ENCODE measurements at places on chromosomes 16 and 17.

- peak; percentile 68 for DNase-seq
Observed at GRCh38 chr17:12789481-12790248, at the start of gene ARHGAP44. TSS of gene ARHGAP44 (plus strand) at chr17:12789498. CDS start at chr17:12789839, 341 bp downstream.

DNA sequence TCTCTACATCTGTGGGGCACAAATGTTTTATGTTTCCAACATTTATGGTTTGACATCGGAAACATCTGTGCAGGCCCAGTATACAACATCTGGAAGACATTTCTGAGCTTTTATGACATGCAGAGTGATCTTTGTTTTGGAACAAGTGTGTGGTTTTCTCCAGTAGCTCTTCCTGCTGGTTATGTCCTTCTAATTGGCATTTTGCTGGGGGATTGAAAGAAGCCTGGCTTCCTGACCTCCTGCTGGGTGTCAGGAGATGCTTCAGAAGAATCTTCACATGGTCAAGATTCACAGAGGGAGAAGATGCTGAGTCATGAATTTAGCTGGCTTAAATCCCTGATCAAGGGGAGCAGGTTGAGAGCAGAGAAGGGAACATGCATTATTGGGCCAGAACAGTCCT lies 279.5 kb upstream of the MYOCD start:
- DNase-seq = peak; percentile 69

DNA sequence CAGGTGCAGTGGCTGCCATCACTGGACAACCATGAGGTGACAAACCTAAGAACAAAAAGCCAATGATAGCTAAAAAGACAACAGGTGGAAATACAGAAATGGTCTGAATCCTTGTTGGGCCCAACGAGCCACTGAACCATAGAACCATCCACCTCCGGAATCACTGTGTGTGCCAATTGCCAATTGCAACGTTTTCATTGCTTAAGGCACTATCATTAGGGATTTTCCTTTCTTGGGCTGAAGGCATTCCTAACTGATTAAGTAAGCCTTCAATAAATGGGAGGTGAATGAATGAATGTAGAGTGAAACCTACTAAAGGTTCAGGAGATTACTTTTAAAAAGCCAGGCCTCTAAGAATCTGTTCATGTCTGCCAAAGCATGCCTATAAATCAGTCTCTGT lies 3.6 kb downstream of the USP31 start:
- peak; percentile 33 for DNase-seq

GRCh38 chr17:4769628-4770027 lies 2.1 kb upstream of the TM4SF5 start:
- DNase-seq = peak; percentile 19

GRCh38 chr17:3511852-3512504 lies 36.2 kb downstream of the ASPA start:
- DNase-seq = no peak

DNA sequence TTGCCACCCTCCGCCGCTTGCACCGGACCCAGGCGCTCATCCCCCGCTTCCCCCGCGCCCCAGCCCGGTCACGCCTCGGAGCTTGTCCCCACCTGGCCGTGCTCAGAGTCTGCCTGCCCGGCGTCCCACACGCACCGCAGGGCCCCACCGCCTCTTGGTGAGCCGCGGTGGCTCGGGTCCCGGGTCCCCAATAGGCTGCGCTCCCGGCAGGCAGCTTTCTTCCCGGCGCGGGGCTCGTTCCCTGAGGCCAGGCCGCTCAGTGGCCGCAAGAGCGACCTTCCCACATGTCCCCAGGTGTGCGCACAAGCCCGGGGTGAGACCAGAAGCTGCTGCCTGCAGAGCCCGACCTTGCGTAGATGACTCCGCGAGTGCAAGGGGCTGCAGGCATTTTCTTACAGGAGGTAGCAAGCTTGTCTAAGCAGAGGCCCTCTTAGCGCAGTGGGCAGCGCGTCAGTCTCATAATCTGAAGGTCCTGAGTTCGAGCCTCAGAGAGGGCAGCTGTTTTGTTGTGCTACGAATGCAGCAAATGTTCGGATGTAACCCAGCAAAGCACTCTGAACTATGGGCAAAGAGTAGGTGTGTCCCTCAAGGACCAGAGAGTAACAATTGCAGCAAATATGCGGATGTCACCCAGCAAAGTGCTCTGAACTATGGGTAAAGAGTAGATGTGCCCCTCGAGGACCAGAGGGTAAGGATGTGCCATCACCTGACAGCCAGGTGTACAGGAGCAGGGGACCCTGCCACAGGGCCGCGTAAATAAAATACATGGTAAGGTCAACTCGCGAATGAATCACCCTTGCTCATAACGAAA lies 15.6 kb downstream of the TLE7 start:
- peak; percentile 87 for DNase-seq

DNA sequence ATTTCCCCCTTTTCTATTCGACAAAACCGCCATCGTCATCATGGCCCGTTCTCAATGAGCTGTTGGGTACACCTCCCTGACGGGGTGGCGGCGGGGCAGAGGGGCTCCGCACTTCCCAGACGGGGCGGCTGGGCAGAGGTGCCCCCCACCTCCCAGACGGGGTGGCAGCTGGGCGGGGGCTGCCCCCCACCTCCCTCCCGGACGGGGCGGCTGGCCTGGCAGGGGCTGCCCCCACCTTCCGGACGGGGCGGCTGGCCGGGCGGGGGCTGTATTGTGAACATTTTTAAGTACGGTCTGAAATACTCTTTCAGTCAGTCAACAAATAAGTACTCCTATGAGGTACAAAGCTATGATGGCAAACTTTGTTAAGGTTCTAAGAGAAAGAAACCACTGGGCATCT lies 222.8 kb downstream of the CNTNAP4 start:
- DNase-seq = no peak

DNA sequence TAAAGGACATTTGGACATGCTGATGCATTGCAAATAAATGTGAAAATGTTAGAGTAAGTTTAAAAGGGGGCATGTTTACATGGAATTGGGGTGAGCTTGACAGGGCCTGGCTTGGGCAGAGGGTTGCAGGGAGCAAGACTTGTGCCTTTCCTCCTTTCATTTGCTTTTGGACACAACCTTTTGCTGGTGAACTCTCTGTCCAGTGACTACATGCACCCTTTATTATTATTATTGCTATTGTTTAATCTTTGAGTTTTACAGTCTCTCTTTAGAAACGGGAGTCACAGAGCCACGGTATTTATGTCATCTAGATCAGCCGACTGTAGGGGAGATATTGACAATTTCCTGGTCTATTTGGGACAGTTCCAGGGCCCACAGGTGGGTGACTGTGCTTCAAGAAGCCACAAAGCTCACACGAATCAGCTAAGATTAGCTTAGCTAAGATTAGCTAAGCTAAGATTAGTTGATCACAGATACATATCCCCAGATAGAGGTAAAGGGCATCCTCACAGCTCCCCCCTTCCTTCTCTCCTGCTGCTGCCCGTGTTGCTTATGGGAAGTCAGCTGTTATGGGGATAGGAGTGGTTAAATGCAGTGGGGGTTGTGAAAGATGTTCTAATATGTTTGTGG lies 28.9 kb upstream of the ETV4 start:
- no peak for DNase-seq

GRCh38 chr17:79033741-79034501 lies 10.0 kb downstream of the C1QTNF1 start:
- DNase-seq = no peak

GRCh38 chr16:61862221-61863155 lies 173.8 kb downstream of the CDH8 start:
- no peak for DNase-seq

- peak; percentile 60 for DNase-seq
Observed at GRCh38 chr17:71792966-71793365, 327.9 kb upstream of the SOX9 start.

DNA sequence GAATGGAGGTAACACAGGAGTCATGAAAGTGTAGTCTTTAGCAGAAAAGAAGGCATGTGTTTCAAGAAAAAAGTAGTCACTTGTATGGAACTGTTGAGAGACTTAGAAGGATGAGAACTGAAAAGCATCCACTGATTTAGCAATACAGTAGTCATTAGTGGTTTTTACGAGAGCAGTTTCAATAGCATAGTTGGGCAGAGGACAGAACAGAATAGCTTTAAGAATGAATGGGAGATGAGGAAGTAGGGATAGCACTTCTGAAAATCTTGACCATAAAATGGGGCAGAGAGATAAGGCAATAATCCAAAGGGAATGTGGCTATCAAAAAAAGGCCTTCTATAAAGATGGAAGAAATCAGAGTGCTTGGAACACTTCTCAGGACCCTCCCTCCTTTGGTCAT lies 64.8 kb upstream of the C17orf78 start:
- DNase-seq = no peak

DNA sequence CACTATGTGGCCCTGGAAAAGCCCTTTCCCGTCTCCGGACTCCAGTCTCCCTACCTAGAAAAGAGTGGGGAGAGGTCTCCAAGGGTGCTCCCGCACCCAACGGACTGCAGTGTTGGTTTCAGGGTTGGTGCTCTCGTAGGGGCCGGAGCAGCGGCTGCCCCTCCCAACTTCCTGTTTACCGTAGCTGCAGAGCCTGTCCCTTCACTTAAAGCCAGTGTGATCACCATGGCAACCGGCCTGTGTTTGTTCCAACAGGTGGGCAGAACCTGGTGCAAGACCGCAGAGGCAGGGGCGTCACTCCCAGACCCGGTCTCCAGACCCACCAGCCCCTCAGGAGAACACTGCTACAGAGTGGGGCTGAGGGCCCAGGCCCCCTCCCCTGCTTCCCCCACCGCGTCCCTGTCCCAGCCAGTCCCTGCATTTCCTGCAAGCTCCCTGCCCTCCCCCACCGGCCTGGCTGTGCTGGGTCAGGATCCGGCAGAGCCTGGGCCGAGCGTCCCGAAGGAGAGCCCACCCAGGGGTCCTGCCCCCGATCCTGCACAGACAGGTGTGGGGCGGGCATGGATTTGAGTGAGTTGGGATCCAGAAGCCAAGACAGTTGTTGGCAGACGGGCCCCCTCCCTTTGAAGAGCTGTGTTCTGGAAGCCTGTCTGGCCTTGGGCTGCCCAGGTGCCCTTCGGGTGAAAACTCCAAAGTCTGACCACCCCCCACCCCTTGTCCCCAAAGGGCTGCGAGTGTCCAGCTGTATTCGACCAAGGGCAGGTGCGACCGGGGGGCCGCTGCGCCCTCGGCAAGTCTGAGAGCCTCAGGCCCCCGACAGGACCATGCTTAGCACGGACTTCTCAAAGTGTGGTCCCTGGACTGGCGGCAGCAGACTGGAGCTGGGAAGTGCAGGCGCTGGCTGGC lies 1.5 kb upstream of the BAIAP3 start:
- DNase-seq = no peak

DNA sequence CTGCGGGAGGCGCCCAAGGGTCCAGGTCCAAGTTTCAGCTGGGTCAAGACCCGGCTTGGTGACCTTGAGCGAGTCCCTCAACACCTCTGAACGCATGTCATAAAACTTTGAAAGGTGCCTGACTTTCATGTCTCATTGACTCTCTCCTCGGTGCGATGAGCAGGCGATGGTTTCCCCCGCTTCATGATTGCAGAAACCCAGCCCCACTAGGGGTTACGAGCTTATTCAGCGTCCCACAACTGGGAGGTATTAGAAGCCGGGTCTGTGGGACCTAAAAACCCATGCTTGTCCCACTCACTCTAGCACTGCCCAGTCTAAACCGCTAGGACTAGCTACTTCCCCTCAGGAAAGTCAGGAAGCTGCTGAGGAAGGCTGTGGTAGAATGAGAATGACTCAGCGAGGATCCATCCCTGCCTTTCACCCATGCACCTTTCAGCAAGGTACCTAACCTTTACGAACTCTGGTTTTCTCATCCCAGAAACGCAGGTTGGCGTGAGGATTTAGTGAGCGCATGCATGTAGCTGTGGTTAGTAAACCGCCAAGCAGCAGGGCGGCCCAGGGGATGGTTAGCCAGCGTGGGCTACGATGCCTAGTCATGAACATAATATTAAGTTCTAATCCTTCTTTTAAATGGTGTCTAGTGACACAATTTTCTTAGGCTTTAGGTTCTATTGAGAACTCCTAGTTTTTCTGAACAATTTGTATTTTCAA lies 26.2 kb upstream of the RFFL start:
- DNase-seq = peak; percentile 44

- no peak for DNase-seq
Observed at GRCh38 chr17:44642834-44643233, 13.4 kb upstream of the MEIOC start.

DNA sequence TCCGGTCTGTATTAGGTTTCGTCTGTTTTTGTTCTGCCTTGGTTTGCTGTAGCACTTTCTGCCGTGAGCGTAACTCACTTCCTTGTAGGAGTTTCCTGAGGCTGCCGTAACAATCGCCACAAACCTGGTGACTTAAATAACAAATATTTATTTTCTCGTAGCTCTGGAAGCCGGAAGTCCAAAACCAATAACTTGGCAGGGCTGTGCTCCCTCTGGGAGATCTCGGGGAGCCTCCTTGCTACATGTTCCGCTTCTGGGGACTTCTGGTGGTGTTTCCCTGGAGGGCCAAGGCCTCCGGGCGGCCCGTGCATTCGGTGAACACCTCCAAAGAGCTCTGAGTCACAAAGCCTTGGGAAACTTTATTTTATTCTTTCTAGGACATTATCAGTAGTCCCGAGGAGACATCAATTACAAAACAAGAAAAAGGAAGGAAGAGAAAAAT lies 6.8 kb upstream of the WDR45B start:
- DNase-seq = no peak

GRCh38 chr17:45410144-45411091 lies 22.3 kb downstream of the ARHGAP27 start:
- DNase-seq = no peak

- DNase-seq = peak; percentile 80
Observed at GRCh38 chr17:47119746-47120520, 69.2 kb downstream of the CDC27 start.

- no peak for DNase-seq
Observed at GRCh38 chr17:76478730-76479514, 11.5 kb downstream of the AANAT start.

DNA sequence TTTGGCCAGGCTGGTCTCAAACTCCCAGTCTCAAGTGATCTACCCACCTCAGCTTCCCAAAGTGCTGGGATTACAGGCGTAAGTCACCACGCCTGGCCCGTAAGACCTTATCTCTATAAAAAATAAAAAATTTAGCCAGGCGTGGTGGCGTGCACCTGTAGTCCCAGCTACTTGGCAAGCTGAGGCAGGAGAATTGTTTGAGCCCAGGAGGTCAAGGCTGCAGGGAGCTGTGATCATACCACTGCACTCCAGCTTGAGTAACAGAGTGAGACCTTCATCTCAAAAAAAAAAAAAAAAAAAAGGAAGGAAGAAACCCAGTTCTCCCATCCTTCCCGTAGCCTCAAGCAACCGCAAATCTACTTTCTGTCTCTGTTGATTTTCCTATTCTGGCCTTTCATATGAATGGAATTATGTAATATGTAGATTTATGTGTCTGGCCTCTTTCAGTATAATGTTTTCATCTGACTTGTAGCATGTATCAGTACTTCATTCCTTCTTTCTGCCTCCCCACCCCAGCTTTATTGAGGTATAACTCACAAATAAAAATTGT lies 11.2 kb downstream of the CASC3 start:
- DNase-seq = no peak

DNA sequence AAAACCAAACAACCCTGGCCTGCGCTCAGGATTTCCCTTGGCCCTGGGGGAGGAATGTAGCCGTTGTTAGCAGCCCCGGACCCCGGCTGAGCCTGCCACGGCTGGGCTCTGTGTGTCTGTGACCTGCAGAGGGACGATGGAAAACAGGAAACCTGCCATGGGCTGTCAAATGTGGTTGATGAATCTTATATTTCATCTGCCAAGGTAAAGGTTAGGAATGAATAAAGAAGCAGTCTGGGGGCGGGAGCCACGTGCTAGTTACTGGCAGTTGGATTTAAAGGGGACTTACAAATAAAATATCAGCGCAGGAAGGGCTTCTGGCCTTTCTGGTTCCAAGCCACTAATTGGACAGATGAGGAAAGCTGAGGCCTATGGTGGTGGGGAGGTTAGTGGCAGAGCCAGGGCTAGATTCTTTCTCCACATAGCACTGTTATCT lies at the start of gene KRT23:
KRT23 (minus strand) TSS at position 263 of the 436 bp plus-strand sequence. CDS start 1,043 bp downstream, outside the sequence.
- DNase-seq = no peak

- no peak for DNase-seq
Observed at GRCh38 chr17:56244268-56244890, 91.1 kb downstream of the ANKFN1 start.

- no peak for DNase-seq
Observed at GRCh38 chr17:66398617-66399016, 96.2 kb downstream of the PRKCA start.

Data from fibroblast of skin of back (primary cell).